Cortex of kidney (tissue), 1 donor: ENCODE measurements at places on chromosomes 2 and 18.

- DNase-seq: no peak
These were observed 197.1 kb downstream of the ALK start for GRCh38 chr2:29724282-29724681.

DNA sequence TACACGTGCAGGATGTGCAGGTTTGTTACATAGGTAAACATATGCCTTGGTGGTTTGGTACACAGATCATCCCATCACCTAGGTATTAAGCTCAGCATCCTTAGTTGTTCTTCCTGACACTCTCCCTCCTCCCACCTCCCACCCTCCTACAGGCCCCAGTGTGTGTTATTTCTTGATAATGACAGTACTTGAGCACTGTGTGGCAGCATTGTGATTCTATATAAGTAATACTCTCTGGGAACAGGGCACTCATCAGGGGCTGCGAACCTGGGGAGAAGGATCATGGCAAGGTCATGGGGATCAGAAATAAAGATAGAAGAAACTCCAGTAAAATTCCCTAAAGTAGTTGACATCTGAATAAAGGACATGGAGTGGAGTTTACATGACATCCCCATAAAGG is 1256.2 kb upstream of the CRIM1 start:
- DNase-seq: no peak

- DNase-seq: no peak
These were observed 47.1 kb upstream of the CCBE1 start for GRCh38 chr18:59744271-59744721.

DNA sequence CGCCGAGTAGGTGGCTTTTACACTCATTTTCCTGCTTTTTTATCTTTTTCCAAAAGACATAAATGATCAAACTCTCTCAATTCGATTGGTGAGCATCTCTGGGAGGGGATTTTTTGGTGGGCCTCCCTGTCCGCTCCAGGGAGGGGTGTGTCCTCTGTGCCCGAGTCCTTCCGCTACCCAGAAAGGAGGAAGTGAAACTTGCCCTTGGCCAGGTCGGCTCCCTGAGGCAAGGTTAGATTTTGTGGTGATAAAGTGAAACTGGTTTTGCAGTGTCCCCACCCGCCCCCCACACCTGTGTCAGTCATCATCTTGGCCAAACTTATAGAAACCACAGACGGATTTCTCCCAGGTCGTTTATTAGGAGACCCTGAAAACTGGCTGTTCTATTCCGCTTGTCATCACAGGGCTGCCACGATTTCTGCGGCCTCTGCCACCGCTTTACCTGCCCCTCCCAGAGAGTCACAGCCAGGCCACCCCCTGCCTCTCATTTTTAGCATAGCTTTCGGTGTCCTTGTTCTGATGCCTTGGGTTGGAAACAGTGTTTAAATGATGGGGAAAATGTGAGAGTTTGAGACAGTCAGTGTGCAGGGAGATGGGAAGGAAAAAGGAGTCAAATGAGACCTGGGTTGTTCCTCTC is 93.6 kb downstream of the SH3BP4 start:
- DNase-seq: no peak

DNA sequence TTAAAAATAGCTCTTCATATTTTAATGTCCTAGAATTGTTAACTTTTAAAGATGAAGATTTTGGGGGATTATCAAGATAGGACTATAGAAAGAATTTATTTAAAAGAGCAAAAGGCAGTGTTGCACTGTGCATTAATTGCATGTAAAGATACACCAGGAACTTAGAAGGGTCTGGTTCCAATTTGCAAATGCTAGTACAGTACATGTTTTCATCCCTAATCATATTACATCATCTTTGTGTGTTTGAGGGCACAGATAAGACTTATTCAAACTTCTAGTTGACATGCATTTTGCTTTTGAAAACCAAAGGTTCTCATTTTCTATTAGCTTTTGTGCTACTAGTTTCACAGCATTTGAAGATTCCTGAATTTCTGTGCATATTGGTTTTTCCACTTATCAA is 231.7 kb upstream of the LYPD1 start:
- DNase-seq: no peak

GRCh38 chr2:79573895-79574674 is 61.2 kb downstream of the CTNNA2 start:
- DNase-seq: no peak

- DNase-seq: no peak
These were observed 64.0 kb upstream of the FIGN start for GRCh38 chr2:163799807-163800206.

DNA sequence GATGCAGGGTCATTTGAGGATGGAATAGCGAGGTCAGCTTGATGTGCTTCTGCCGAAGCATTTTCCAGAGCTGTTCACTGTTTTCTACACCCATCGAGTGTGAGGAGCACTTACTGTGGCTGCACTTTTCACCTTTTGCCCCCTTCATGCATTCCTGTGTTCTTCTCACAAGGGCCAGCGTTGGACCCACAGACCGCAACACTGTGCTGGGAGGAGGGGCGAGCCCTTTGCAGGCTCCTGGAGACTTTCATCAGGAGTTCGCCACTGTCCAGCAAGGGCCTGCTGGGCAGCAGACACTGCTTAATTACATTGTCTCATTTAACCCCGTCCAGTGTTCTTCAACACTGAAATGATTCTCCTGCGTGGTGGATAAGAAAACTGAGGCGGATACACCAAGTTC is 29.9 kb downstream of the CYP26B1 start:
- no peak for DNase-seq

- no peak for DNase-seq
These were observed 978.8 kb upstream of the POU3F3 start for GRCh38 chr2:103875131-103875530.

GRCh38 chr2:110131166-110131565 is 15.5 kb upstream of the MALL start:
- DNase-seq: no peak

DNA sequence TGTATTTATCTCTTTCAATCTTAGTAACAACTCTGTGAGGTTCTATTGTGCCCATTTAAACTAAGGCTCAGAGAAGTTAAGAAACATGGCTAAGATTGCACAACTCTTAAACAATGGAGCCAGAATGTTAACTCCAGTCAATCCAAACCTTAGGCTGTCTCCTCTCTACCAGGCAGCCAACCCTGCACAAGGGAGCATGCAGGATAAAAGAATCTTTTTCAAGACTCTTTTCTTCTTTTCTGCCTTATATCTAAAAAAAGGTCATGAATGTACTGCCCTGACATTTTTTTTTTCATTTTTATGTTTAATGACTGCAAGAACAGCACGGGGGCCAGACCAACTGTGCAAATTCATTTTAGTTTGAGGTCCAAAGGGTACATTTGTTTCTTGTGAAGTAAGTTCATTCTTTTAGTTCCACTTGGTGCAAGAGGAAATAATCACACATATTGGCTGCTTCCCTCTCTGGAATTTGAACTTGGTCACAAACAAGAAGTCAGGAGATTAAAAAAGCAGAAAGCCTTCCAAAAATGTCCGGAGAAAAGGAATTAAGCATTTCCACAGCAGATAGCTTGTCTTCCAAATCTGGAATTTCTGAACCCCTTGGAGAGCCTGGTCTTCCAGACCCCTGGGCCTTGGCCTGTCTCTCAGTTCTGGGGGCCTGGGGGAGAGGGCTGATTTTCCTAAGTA is 96.0 kb upstream of the RIOK3 start:
- DNase-seq: no peak

- DNase-seq: no peak
These were observed 39.5 kb downstream of the VWC2L start for GRCh38 chr2:214450118-214450894.

DNA sequence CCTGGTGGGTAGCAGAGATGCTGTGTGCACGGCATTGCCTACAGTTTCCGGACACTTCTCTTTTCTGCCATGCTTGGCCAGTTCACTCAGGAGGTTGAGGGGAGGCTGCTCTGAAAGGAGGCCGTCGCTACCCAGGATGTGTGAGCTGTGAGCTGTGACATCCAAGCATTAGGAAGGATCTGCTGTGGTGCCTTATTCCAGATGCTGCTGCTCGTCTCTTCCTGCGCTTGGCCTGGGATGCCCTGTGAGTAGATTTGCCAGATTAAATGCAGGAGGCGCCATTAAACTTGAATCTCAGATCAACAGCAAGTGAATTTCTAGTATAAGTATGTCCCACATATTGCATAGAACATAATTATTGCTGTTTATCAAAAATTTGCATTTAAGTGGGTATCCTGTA is 124.2 kb upstream of the SIX3 start:
- DNase-seq: no peak

- DNase-seq: no peak
These were observed 16.9 kb downstream of the HS1BP3 start for GRCh38 chr2:20633794-20634506.

- DNase-seq: no peak
These were observed 2.1 kb upstream of the LBX2 start for GRCh38 chr2:74501335-74502071.

DNA sequence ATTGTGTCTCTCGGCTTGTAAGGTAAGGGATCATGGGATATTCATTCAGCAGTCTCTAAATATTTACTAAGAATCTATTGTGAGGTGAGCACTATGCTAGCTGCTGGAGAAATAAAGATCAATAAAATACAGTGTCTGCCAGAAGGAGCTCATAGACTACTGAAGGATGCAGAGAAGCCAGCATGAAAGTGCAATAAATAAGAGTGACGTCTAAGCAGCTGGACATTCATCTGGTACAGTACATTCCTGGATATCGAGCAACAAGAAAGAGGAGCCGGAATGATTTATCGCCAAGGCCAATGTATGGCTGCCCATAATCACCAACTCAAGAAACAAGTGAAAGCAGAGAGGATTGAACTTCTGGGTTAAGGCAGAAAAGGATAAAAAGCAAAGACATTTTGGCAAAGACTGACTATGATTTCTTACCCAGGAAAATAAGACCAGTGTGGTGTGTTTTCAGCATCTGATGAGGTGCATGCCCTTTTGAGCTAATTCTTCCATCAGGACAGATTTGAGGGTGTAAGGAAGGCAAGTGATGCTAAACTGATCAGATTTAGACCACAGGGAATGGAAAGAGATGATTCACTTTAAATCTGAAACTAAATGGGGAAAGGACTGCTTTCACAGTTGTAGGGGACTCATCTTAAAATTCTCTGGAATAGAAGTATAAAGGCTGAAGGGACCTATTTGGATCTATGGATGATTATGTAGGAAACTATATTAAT is 18.7 kb upstream of the LMAN1 start:
- DNase-seq: no peak

GRCh38 chr2:151849413-151850010 is 21.3 kb upstream of the ARL5A start:
- DNase-seq: no peak

DNA sequence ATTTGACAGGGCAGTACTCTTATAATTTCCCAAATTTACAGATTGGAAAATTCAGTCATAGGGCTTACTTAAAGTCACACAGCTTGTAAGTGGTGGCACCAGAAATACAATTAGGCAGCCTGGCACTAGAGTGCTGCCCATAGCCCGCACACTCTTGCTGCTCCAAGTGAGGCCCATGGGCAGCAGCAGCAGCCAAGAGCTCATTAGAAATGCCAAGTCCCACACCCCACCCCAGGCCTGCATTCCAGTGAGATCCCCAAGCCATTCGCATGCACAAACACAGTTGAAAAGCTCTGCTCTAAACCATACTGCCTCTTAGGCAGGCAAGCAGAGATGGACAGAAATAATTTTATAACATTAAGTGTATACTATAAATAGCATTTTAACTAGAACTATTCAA is 379.3 kb upstream of the PKDCC start:
- no peak for DNase-seq

DNA sequence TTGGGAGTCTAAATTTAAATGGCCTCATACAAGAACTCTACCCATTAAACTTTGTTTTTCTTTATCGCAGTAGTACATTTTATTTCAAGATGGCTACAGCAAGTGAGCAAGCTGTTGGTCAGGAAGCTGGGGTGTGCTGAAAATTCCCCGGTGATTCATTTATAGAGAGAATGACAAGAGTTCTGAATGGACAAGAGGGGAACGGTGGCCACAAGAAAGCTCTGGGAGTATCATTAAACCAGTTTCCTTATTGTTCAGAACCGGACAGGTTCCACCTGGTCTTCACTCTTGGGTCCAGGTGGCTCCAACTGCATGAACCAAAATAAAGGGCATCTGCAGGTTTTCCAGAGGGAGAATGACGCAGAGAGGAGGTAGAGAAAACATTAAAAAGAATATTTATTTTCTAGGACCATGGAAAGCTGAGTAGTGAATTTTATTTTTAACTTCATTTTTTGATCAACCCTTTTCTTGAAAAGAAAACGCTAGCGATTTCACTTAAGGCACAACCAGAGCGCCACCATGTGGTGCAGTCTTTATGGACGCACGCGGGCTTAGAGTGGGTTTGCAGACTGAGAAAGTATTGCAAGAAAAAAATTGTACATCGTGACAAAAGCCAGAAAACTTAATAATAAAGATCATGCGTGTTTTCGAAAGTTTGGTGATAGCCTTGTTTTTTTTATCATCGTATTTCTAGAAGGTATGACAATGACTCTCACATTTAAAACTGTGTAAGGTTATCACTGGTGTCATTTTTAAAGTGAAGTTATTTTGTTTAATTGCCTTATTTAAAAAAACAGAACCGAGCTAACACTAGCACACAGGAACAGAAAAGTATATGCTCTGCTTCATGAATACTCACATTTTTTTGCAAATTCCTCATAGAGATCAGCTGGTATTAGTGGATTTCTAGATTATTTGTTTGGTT is 97.9 kb upstream of the NOL4 start:
- no peak for DNase-seq

DNA sequence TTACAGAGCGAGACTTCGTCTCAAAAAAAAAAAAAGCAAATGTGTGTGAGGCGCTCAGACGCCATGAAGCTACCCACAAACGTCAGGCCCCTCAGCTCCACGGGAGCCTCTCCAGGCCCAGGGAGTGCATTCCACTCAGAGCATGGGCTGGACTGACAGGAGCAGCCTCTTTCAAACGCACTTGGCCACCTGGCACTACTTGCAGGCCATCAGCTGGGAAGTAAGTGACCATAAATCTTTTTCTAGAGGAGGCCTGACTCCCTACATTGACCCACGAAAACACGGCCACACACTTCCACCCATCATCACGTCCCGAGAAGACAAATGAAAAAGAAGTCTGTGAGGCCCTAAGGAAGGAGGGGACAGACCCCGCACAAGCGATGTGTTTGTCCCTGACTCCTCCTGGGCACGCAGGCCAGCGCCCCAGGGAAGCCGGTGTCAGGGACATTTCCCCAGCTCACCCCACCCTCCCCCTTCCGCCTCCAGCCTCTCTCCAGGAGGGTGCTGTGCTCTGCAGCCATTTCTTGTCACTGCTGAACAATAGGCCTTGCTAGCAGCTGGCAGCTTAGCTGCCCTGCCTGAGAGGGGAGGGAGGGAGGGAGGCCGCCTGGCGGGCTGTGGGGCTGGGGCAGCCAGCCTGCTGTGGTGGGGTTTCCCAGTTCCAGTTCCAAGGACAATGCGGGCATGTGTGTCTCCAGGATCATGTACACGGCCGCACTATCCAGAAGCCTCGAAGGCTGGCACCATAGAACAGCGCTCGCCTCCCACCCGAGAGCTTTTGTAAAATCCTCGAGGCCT is 26.6 kb downstream of the SERTAD2 start:
- DNase-seq: no peak

GRCh38 chr2:237759176-237759575 is 39.4 kb upstream of the RBM44 start:
- DNase-seq: no peak

GRCh38 chr2:70655786-70656185 is 102.2 kb upstream of the TGFA start:
- no peak for DNase-seq

GRCh38 chr2:179650420-179650819 is 211.0 kb downstream of the ZNF385B start:
- DNase-seq: no peak
